ENCODE measurements at places on chromosomes 13 and 19.

- no peak for DNase-seq
These were observed 232.0 kb upstream of the SPRY2 start for GRCh38 chr13:80572923-80573316.

GRCh38 chr13:37597477-37598025, 1.0 kb downstream of the POSTN start:
- no peak for DNase-seq

- no peak for DNase-seq
These were observed 80.3 kb upstream of the KLHL1 start for GRCh38 chr13:70188567-70188966.

DNA sequence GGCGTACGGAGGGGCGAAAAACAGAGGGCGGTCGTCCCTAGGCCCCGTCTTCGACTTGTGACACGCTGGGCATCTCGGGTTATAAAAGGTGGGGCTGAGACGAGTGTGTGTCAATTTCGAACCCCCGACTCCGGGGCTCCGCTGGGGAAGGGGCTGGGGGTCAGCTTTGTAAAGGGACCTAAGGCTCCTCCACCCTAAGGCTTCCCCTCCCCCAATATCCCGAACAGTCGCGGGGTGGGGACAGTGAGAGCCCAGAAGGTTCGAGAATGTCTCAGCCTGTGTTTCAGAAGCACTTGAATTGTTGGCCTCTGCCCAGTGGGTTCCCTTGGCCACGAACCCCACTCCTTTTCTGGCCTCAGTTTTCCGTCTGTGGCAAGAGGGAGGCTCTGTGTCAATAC, 450 bp downstream of the SELENOW start:
- DNase-seq, result no peak

DNA sequence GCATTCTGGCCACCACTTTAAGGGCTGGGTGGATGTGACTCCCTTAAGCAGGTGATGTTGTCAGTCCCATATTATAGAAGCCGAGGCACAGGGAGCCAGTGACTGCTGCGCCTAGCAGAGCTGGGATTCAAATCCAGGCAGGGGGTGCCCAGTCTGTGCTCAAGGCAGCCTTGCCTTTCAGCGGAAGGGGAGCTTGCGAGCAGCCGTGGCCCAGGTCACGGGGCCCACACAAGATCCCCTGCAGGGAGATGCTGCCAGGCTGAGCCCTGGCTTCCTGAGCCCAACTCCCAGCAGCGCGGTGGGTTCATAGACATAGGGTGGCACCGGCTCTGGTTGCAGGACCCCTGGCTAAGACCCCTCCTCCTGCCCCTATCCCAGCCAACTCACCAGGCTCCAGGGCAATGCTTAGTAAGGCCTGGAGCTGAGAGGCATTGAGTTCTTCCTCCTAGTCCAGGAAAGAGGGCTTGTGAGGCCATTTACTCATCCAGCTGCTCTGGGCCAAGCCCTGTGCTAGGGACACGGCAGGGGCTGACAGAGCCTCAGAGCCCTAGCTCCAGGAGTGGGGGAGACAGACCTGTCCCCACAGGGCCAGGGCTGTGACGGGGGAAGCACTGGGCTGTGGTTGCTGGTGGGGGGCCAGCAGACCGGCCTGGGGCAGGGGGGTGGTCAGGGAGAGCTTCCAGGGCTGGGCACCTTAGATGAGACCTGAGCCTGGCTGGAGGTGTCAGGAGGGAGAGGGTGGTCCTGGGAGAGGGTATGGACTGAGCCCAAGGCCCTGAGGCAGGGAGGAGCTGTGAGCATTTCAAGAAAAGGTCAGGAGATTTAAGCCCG, 9.6 kb downstream of the CAPN12 start:
- DNase-seq, result no peak

DNA sequence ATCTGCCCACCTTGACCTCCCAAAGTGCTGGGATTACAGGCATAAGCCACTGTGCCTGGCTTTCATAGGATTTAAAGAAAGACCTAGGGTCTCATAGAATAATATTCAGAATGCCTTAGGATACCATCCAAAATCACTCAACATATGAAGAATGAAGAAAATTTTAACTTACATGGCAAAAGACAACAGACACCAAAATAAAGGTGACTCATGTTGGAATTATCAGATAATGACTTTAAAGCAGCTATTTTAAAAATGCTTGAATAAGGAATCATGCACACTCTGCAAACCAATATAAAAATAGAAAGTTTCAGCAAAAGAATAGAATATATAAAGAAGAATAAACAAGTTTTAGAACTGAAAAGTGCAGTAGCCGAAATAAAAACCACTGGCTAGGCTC, 29.3 kb downstream of the ZNF566 start:
- peak; percentile 3 for DNase-seq

- DNase-seq, result peak; percentile 42
These were observed 207.8 kb downstream of the DCLK1 start for GRCh38 chr13:35923347-35923746.

DNA sequence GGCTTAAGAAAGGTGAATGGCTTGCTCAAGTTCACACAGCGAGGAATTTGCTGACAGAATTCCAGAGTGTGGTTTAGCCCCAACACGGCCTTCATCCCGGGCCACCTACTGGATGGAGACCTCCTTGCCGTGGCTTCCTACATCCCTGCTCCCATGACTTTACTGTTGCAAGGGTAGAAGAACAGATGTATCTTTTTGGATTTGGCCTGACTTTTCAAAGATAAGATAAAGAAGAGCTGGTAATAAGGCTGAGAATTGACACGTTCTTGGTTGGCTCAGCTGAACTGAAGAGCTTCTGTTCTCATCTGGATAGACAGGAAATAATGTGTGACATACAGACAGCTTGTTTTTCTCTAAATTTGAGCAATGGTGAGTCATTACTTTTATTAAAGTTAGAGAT, 113.1 kb downstream of the KLF5 start:
- DNase-seq, result no peak

DNA sequence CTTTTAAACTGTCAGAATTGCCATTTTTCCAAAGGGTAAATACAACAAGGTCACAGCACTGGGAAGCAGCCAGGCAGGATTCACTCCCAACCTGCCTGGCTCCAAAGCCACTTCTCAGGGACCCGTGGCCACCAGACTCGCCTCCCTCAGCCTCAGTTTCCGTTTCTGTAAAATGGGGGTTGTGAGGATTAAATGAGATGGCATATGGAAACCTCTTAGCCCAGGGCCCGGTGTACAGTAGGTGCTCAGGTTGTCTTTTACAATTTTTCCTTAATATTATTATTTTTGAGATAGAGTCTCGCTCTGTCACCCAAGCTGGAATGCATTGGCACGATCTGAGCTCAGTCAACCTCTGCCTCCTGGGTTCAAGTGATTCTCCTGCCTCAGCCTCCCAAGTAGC, 10.1 kb downstream of the YJU2 start:
- no peak for DNase-seq

GRCh38 chr19:17610384-17610783, 54.9 kb downstream of the COLGALT1 start:
- no peak for DNase-seq

- no peak for DNase-seq
These were observed 79.5 kb downstream of the KCNRG start for GRCh38 chr13:50094615-50095293.

All from GM04504 (cell line).